ENCODE measurements at places on chromosomes 7 and 10. TPM values are rescaled to one million over a fixed set of nuclear protein-coding genes. Genes with fewer than 3 reads are reported as not detected.

GRCh38 chr10:49134327-49134726 is 506 bp upstream of the FAM170B start:
- no peak for DNase-seq

GRCh38 chr7:84100866-84101265 is 93.7 kb downstream of the SEMA3A start:
- DNase-seq: peak; percentile 69

- DNase-seq: peak; percentile 65
Observed at GRCh38 chr7:45033261-45033930, 33.4 kb downstream of the CCM2 start.

GRCh38 chr7:99037327-99037940 is 106.5 kb downstream of the SMURF1 start:
- no peak for DNase-seq

HTRA1 gene
- 11.5 TPM for total RNA-seq

DNA sequence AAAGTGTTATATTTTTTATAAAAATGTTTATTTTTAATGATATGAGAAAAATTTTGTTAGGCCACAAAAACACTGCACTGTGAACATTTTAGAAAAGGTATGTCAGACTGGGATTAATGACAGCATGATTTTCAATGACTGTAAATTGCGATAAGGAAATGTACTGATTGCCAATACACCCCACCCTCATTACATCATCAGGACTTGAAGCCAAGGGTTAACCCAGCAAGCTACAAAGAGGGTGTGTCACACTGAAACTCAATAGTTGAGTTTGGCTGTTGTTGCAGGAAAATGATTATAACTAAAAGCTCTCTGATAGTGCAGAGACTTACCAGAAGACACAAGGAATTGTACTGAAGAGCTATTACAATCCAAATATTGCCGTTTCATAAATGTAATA is 64.8 kb upstream of the CAPZA2 start:
- DNase-seq: peak; percentile 38

DNA sequence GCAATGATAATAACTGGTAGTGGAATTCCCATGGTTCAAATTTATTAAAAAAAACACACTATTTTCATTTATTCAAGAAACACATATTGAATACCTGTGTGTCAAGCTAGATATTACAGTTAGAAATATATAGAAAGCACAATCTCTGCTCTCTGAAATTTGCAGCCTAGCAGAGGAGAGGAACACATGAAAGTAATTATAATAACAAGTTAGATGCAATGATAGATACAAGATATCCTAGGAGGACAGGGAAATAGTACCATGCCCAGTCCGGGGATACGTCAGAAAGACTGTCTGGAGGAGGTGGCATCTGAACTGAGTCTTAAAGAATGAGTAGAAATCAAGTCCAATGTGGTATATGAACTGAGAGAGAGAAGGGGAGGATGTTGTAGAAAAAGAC is 485.6 kb upstream of the C7orf33 start:
- no peak for DNase-seq

GIMAP7 gene
- 0.05 TPM for total RNA-seq

PIP gene
- not detected for total RNA-seq

- DNase-seq: peak; percentile 21
Observed at GRCh38 chr10:23892296-23892695, 316.6 kb upstream of the KIAA1217 start.

DNA sequence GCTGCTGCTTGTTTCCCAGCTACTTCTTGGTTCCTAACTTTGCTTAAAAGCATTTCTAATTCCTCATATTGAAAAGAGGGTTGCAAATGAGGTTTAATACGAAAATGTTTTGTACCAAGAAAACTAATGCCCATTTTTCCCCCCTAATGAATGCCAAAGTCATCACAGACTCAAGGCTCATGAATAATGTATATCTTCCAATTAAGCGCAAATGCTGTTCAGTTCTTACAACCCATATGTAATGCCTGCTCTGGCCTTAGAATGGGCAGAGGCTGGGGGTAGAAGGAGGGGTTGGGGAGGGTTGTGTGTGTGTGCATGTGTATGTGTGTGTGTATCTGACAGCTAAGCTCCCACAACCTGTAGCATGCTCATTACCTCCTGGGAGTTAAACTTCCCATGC is 901.7 kb downstream of the KCNMA1 start:
- DNase-seq: no peak

DNA sequence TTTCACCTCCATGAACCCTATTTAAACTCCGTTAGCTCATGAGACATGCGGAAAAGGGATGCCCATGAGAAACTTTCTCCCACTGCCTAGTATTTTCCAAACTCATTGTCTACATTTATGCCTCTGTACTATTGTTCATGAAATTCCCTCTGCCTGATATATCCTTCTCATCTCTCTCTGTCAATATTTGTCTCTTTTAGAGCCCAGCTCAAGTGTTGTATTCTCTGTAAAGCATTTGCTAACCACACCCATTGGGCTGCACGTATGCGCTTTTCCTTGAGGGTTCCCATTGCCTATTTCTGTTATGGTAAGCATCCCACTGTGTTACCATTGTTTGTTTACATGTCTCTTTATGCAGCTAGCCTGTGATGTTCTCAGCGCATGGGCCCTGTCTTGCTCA is 211.4 kb downstream of the MDFIC start:
- no peak for DNase-seq

GRCh38 chr7:106552645-106553445 is 108.1 kb downstream of the CCDC71L start:
- no peak for DNase-seq

GRCh38 chr10:44878706-44879530 is 32.2 kb upstream of the TMEM72 start:
- DNase-seq: peak; percentile 72

GRCh38 chr7:108629651-108630400 is 60.2 kb downstream of the DNAJB9 start:
- no peak for DNase-seq

ITGA8 gene
- 0.05 TPM for total RNA-seq

GRCh38 chr7:150368884-150369747 is 494 bp downstream of the REPIN1 start:
- DNase-seq: peak; percentile 70

DNA sequence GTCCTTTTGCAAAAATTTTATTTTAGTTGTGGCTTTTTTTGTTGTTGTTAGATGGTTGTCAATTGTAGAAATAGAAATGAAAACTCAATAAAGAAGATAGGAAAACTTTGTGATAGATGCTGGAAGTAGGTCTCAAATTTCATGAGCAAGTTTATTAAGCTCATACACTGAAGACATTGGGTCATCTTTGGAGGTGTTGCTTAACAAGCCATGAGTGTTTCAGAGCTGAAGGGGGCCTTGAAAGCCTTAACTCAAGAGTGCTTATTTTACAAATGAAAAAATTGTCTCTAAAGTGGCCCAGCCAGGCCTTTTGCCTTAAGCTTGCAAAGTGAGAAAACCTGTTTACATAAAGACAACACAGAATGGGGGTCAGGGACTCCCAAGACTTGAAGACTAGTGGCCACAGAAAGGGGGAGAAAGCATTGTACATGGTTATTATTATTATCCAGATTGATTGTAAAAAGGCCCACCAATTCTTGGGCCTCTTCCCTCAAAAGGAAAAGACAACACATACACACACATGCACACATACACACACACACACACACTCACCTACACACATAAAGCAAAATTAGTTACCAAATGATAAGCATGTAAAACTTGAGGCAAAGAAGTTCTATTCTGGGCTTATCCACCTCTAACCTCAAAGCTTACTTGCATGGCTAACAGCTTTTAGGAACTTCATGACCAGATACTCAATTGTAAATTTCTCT is 49.7 kb upstream of the GLCCI1 start:
- DNase-seq: no peak

WEE2 gene
- not detected for total RNA-seq

- no peak for DNase-seq
Observed at GRCh38 chr7:142476077-142476476, 218.2 kb upstream of the PRSS58 start.

- DNase-seq: peak; percentile 46
Observed at GRCh38 chr7:136045992-136046391, 68.8 kb upstream of the MTPN start.

POLR2J gene
- 17.4 TPM for total RNA-seq

DNA sequence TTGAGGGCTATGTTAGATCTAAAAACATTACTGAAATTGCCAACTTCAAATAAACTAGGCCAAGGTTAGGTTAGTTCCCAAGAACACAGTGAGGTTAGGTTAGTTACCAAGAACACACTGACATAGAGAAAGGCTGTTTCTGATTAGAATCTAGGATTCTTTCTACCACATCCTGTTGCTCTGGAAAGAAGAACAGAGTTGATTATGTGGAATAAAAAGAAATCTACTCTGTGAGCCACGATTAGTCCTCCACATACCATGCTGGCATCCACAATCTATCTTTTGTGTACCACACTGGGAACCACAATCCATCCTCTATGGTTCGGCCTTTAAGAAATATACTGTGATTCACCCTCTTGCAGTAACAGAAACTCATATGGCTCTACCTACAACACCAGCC is 91.4 kb downstream of the LRRTM3 start:
- no peak for DNase-seq

DNA sequence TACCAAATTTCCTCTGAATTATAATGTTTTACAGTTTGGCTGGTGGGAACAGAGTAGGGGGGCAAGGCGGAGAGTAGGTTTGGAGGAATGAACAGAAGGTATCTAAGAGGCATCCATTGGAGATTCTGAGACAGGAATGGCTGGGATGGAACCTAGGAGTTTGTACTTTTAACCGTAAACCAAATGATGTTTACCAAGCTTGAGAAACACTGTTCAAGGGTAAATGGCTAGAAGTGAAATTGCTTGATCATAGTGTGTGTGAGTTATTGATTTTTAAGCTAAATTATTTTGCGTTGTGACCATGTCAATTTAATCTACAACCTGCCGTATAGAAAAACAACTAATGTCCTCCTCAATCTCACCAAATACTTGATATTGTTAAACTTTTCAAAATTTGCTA is 306.4 kb upstream of the PHYHIPL start:
- DNase-seq: no peak

DNA sequence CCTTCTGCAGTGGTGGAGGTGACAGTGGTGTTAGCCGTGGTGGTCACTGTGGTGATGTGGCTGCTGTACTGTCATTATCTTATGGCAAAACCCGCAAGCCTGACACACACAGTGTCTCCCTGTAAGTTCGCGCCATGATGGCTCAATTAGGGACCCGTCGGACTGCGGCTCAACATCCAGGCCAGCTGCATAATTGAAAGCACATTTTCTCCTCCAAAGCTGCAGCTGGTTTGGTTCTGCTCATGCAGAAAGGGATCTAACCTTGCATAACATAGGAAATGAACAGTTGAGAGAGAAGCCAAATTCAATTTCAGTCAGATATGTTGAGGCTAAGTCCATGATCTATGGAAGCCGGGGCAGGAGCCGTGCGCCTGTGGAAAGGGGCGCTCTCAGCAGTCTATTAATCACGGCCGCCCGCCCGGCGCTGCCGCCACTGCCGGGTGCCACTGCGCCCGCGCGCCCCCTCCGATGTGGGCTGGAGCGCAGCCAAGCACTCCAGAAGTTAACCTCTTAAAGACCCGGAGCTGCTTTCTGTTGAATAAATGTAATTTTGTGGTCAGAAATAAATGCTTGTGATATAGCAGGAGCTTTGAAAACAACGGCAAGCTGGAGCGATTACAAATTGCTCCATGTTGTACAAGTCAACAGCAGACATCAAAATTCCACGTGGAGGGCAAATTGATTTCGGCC is 227.7 kb downstream of the CUX1 start:
- peak; percentile 61 for DNase-seq

ACHE gene
- total RNA-seq: 0.94 TPM

CUBN gene
- 0.35 TPM for total RNA-seq

DNA sequence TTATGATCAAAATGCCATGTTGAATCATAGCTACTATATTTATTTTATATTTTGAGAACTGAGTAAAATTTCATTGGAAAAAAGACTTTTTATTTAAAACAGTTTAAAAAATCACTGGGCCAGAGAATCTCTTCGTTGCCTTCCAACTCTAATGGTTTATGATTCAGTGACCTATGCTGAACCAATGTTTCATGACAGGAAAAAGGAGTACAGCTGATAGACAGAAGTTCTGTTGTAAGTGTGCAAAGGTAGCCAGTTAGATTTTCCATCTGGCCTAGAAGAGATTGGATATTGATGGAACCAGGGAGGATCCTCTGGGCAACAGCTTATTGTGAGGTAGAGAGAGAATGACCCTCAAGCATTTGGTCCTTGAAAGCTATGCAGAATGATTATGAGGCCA is 745.8 kb downstream of the SUGCT start:
- DNase-seq: peak; percentile 59

GRCh38 chr7:12649348-12649747 is 38.1 kb upstream of the ARL4A start:
- DNase-seq: no peak

GRCh38 chr10:124084708-124085107 is 8.7 kb downstream of the CHST15 start:
- no peak for DNase-seq

MDH2 gene
- 80.6 TPM for total RNA-seq

TMEM130 gene
- total RNA-seq: 0.60 TPM

DNA sequence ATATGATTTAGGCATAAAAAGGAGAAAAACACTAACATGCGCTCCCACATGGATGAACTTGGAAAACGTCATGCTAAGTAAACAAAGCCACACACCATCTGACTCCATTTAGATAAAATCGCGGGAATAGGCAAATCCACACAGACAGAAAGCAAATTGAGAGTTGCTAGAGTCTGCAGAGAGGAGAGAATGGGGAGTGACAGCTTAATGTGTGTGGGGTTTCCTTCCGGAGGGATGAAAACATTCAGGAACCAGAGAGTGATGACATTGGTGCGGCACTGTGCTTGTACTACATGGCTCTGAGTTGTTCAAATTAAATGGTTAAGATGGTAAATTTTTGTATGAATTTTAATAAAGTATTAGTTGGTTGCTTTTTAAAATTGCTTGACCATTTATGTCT is 482.9 kb upstream of the AKR1E2 start:
- DNase-seq: no peak

GRCh38 chr7:91565499-91566401 is 301.5 kb downstream of the FZD1 start:
- no peak for DNase-seq

DNA sequence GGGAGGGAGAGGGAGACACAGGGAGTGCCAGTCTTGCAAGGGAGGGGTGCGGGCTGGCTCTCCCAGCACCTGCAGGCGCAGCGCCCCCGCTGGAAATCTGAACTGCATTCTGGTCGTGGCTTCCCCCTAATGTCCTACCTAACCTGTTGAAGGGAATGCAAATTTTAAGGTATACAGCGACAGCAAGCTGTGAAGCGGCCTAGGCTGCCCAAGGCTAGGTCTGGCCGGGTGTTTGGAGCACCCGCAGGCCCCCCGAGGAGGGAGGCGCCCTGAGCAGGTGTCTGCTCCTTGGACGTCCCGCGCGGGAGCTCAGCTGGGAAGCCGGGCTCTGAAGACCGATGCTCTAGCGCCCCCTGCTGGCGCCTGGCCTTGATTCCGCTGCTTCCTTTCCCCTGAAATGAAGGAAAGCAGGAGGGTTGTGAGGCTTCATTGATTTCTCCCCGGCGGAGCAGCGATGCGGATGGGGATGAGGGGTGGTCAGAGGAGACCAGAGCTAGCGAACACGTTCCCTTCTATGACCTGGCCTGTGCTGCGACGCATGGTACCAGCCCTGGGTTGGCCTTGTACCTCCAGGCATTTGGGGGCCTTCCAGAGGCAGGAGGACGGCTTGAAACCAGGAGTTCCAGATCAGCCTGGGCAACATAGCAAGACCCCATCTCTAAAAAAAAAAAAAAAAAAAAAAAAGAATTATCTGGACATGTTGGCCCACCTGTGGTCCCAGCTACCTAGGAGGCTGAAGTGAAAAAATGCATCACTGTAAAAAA is 601.3 kb downstream of the GALNT17 start:
- DNase-seq: peak; percentile 2
